MG63 (cell line): ENCODE measurements at places on chromosomes 7 and 10. TPM values are rescaled to one million over a fixed set of nuclear protein-coding genes. Genes with fewer than 3 reads are reported as not detected.

The IFIT2 gene
- total RNA-seq: 14.3 and 18.7 TPM in 2 replicates

The GDF2 gene
- total RNA-seq: not detected in 2 replicates

The SPDYE8 gene
- total RNA-seq: not detected in 2 replicates

The LRRC18 gene
- not detected in 2 replicates for total RNA-seq

The RBP4 gene
- total RNA-seq: 0.35 and 5.4 TPM in 2 replicates

The SLC18A2 gene
- total RNA-seq: not detected in 2 replicates

The GAD2 gene
- total RNA-seq: not detected in 2 replicates

The TPK1 gene
- total RNA-seq: 3.5 and 8.0 TPM in 2 replicates

The DRGX gene
- 0.07 and 0.10 TPM in 2 replicates for total RNA-seq

The FAM25A gene
- 12.0 TPM in 1 of 2 replicates, not detected in the other for total RNA-seq

The AS3MT gene
- 0.17 and 1.7 TPM in 2 replicates for total RNA-seq

The SLC18A3 gene
- total RNA-seq: not detected in 2 replicates

The SLC16A12 gene
- not detected in 2 replicates for total RNA-seq

The FBXL13 gene
- total RNA-seq: 0.25 and 1.3 TPM in 2 replicates

The PROSER2 gene
- total RNA-seq: 2.1 and 3.5 TPM in 2 replicates

The SEMA3C gene
- 23.1 and 31.2 TPM in 2 replicates for total RNA-seq

The PTPRZ1 gene
- total RNA-seq: not detected in 2 replicates

The GJD4 gene
- not detected in 2 replicates for total RNA-seq

The GHRHR gene
- total RNA-seq: not detected in 2 replicates

The MET gene
- total RNA-seq: 46.7 and 49.4 TPM in 2 replicates

The PRSS37 gene
- total RNA-seq: not detected in 2 replicates

The GIMAP5 gene
- total RNA-seq: not detected in 2 replicates

The GTF2IRD1 gene
- total RNA-seq: 9.9 and 12.5 TPM in 2 replicates

The COL28A1 gene
- not detected in 2 replicates for total RNA-seq

The LRRD1 gene
- not detected in 2 replicates for total RNA-seq

The MIOS gene
- 20.2 and 21.3 TPM in 2 replicates for total RNA-seq

The SLC13A1 gene
- not detected in 2 replicates for total RNA-seq

The GPR158 gene
- total RNA-seq: not detected in 2 replicates

The INMT gene
- 0.03 TPM in 1 of 2 replicates, not detected in the other for total RNA-seq

The MPP7 gene
- total RNA-seq: 3.8 and 8.3 TPM in 2 replicates

The WAC gene
- 32.6 and 37.0 TPM in 2 replicates for total RNA-seq

The NACAD gene
- total RNA-seq: not detected in 2 replicates

The C10orf105 gene
- total RNA-seq: not detected in 2 replicates

The KCNIP2 gene
- total RNA-seq: not detected in 2 replicates

The IFIT1 gene
- total RNA-seq: 40.8 and 44.7 TPM in 2 replicates

The CRHR2 gene
- not detected in 2 replicates for total RNA-seq

The LIPF gene
- not detected in 2 replicates for total RNA-seq

The CHCHD3 gene
- 94.7 and 130 TPM in 2 replicates for total RNA-seq

The SNX10 gene
- total RNA-seq: 3.0 and 4.4 TPM in 2 replicates

The HOXA5 gene
- 1.7 and 2.7 TPM in 2 replicates for total RNA-seq

The BLNK gene
- total RNA-seq: not detected in 2 replicates

The SFXN4 gene
- total RNA-seq: 24.4 and 28.6 TPM in 2 replicates

The TEX36 gene
- total RNA-seq: not detected in 2 replicates

The CNTNAP2 gene
- not detected in 2 replicates for total RNA-seq

The MGMT gene
- total RNA-seq: 8.0 and 21.1 TPM in 2 replicates

The TMEM225B gene
- total RNA-seq: not detected in 2 replicates
